ENCODE measurements at places on chromosomes 12 and 14. TPM values are rescaled to one million over a fixed set of nuclear protein-coding genes. Genes with fewer than 3 reads are reported as not detected.

DNA sequence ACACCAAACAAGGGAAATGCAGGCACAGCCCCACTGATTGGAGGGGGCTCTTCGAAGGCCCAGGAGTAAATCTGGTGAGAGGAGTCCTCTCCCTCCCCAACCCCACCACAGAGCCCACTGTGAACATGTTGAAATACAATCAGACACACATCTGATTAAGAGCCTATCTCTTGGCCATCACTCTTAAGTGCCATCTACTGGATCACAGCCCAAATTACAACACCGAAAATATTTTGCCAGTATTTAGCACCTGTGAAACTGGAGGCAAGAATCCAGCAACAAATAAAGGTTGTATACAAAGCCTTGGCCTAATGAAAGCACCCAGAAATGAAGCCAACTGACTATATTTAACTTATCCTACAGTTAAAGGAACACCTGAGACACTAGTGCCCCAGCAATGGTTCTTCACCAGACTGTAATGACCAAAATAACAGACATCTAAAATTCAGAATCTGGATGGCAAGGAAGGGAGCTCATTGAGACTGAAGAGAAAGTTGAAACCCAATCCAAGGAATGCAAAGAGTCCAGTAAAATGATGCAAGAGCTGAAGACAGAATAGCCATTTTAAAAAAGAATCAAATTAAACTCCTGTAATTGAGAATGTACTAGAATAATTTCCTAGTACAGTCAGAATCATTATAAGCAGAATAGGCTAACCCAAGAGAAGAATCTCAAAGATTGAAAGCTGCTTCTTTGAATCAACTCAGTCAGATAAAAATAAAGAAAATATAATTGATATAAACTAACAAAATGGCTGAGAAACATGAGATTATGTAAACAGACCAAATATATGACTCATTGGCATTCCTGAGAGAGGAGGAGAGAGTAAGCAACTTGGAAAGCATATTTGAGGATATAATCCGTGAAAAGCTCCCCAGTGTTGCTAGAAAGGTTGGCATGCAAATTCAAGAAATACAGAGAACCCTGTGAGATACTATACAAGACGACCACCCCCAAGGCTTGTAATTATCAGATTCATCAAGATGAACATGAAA, 1117.0 kb downstream of the FLRT2 start:
- DNase-seq, result no peak

- no peak for DNase-seq
These were observed at the start of gene PTGDR for GRCh38 chr14:52267501-52268278. TSS of gene PTGDR (plus strand) at chr14:52267698. CDS start at chr14:52267815, 117 bp downstream.

DNA sequence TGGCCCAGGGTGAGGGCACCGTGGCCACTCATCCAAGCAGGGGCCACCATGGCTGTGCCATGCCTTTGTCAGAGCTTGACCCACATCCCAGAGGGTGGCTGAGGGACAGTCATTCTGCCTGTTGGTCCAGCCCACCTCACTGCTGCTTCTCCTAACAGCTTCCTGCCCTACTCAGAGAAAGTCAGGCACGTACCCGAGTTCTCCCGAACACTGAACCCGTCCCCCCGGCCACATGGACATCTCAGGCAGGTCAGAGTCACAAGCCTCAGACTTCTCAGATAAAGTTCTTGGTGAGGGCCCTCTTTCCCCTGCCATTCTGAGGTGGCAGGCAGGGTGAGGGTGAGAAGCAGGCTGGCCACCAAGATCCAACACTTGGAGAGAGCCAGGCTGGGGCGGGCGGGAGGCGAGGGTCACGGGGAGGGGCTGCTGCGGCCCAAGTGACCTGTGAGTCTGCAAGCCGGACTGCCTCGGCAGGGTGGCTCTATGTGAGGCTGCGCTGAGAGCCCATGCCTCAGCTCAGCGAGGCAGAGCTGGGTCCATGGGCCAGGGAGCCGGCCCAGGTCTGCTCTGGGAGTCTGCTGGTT, 317.8 kb downstream of the TMEM121 start:
- DNase-seq, result no peak

DNA sequence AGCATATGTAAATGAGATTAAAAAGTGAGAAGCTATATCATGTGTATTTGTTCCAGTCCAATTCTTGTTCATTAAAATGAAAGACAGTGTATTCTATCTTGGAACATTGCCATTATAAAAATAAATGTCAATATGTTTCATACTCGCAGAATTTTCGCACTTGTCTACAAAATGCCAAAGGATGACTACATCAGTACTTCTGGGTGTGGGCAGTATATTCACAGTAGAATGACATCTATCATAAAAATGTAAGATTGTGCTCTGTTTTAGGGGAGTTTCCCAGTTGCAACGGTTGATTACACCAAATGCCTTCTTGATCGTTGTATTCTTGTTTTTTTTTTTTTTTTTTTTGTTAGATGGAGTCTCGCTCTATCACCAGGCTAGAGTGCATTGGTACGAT, 292.3 kb upstream of the E2F7 start:
- no peak for DNase-seq

GRCh38 chr12:23555825-23556207, 393.7 kb downstream of the SOX5 start:
- no peak for DNase-seq

The ETFBKMT gene
- 1.7 TPM for total RNA-seq

DNA sequence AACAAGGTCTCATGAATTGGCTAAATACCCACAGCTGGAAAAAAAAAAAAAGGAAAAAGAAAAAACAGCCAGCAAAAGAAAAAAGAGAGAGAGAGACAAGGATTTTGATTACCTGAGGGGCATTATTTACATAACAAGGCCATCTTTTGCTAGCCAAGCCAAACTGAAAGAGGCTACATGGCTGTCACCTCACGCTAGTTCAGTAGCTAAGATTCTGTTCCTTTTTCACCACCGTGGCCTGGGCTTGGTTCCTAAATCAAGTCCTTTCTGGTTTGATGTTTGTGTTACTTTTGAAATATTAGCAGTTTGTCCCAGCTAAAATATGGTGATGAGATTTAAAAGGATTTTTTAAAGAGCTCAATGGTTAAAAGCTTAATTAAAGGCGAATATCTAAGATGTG, 2.0 kb upstream of the SDS start:
- no peak for DNase-seq

DNA sequence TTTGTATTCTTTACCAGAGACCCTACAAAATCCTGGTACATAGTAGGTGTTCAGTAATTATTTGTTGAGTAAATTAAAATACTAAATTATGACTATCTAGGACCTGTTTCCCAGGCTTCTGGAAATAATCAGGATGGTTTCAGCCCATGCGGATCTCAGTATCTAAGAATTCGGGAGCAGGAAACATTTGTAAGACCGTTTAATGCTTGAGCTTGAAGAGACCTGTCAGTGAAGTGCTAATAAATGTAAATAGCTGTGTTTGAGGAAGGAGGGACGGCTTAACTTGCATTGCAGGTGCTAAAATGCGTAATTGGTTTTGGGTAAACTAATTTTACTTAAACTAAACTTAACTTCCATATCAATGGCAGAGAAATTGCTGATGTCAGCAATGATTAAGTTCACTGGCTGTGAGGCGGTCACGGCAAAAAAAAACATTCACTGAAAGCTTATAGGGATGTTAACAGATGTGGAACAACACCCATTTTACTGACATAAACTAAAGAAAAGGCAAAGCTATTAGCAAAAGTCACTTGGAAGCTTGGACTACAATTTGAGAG, 28.6 kb upstream of the AEBP2 start:
- DNase-seq, result no peak

The ESRRB gene
- 1.9 TPM for total RNA-seq

DNA sequence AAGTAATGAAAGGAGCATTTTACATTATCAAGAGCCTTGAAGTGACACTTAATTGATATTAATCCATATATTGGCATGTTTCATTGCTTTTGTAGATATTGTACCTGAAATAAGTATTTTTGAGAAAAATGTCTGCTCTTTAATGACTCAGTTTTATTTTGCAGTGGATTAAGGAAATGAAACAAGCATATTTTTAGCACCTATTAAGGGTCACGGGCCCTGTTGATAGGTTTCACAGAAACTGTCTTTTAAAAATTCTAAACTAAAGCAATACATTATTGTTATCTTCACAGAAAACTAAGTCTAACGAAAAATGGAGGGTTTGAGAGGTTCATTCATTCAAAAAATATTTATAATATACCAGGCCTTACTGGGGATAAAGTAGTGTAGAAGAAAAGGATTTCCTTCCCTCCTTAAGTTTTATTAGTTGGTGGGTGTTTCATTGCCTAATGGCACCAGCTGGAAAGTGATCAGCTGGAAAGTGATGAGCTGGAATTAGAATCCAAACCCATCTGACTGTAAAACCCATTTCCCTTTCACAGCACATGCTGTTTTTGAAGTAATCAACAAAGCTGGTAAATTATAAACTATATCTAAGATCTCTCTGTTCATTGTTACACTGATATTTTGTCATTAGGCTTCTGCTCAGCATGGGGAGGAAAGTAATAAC, 54.2 kb downstream of the PTPRQ start:
- no peak for DNase-seq

DNA sequence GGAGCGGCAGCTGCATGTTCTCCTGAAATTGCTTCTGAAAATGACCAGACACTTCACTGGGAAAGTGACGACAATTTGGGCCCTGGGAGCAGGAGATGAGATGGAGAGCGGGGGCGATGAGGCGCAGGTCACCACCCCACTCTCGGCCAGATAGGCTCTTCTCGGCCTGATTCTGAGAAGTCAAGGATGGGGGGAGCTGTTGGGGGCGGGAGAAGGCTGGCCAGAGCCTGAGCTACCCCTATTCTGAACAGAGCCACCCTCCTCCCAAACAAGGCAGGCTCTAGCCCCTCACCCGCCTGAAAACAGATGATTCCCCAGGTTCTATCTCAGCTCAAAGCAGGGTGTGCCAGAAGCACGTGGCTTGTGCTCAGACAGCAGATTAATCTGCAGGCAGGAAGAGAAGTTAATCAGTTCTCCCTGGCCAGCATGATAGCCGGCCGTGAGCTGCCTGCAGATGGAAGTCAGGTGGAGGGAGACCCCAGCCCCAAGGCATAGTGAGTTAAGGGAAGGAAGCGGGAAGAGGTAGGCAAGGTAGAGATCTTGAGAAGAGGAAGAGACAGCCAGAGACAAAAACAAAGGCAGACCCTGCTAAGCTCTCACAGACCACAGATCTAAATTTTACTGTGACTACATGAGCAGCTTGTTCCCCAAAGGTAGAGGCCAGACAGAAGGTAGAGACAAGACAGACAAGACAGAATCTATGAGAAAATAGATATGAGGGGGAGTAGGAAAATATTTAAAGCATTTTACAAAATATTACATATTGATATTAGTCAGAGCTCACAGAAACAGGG, 10.9 kb upstream of the TAC3 start:
- no peak for DNase-seq

All from HCT116 (cell line).